Spinal cord (tissue), 10 donors: ENCODE measurements at places on chromosomes 3 and 15. TPM values are rescaled to one million over a fixed set of nuclear protein-coding genes. Genes with fewer than 3 reads are reported as not detected.

GRCh38 chr3:40996827-40997710, 202.2 kb upstream of the CTNNB1 start:
- DNase-seq: no peak

- no peak for DNase-seq
Measured at GRCh38 chr15:64247535-64247905, 84.7 kb upstream of the PPIB start.

GRCh38 chr15:58486564-58486963, 54.8 kb downstream of the LIPC start:
- DNase-seq: no peak

DNA sequence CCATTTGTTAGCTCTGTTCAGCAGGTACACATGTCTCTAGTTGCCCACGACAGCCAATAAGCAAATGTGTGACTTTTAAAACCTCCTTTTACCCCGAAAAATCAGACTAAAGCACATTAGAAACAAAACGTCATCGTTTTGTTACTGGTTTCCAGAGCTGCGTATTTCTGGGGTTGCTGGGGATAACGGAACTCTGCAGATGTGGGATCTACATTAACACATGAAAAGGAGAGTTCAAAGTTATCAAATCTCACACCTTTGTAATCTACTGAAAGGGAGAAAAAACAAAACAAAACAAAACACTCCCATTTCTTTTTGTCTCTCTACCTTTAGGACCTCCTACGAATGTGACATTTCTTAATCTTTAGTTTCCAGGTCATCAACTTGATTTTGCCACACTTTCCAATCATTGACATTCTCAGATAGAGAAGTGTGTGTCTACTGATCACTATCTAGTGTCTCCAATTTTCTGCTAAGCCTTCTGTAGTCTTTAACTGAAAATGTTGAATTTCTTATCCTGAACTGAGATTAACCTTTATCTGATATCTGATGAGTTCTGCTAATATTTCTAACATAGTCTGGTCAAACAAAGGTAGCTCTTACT, 93.0 kb upstream of the TSPAN3 start:
- DNase-seq: no peak

DNA sequence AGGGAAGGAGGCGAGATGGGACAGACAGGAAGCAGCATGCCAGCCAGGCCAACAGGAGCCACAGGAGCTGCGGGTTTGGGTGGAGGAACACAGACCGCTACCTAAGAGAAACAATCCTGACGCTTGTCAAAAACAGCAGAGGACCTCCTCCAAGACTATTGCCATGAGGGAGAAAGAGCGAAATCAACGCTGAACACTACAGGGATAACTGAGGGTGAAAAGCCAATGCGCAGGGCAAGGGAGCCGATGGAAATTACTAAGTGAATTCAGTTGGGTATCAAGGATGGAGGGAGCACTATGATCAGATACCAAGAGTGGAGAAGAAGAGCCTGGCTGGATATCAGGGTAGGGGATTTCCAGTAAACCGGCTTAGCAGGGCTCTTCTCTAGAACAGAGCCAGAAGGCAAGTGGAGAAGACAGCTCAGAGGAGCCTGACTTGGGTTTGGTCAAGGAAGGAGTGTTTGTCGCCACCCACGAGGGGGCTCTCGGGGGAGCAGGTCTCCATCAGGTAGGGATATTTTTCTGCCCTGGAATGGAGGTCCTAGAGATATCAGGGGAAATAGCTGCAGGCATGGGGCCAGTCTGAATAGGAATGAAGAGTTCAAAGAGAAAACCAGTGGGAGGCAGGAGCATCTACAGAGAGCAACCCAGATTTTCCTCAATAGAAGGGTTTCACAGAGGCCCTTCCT, 48.4 kb downstream of the SLC41A3 start:
- DNase-seq: no peak

DNA sequence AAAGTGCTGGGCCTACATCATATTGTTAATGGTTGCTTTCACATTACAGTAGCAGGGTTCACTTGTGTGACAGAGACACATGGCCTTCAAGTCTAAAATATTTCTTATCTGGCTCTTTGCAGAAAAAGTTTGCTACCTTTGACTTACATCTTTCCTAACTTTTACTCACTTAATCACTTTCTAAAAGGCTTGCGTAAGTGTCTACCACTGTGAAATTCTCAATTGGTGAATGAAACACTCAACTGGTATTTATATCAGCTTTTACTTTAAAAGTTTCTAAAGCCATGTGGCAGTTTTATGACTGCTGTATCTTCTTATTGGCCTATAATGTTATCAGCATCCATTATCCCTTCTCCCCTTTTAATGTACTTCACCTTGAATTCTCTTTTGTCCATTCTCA, 554.5 kb downstream of the ZIC1 start:
- no peak for DNase-seq

DNA sequence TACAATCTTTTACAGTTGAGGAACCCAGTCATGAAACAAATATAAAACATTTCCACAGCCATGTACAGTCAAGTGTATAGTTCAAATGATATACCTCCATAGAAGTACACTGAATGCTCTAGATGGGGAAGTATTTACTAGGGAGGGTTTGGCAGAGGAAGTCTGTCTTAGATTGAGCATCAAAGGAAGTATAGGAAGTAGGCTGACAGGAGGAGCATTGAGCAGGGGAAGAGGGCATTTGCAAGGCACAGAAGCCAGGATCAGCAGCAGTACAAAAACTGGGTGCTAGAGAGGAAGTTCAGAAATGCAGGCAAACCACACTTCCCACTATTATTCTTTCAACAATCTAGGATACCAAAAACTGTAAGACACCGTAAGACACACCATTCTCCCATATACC, 122.6 kb downstream of the ANO10 start:
- no peak for DNase-seq

GRCh38 chr3:52086976-52087663, 30.7 kb upstream of the DUSP7 start:
- DNase-seq: no peak

DNA sequence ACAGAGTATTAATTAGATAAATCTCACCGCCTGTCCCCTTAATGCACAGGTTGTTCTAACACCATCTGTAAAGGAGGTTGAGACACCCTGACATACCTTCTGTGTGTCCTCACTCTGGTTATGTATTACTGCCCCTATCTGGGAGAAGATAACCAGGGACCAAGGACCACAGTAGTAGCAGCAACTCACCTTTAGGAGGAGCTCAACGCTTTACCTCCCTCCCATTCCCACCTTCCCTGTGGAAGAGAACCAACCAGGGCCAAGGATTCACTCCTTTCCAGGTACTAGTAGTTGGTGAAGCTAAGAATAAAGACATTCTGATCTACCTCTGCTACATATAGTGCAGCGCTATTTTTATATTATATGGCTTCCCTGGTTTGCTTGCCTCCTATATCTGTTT, 232.6 kb downstream of the MEX3B start:
- DNase-seq: no peak

GRCh38 chr3:29521293-29521692, 240.4 kb downstream of the RBMS3 start:
- DNase-seq: no peak

DNA sequence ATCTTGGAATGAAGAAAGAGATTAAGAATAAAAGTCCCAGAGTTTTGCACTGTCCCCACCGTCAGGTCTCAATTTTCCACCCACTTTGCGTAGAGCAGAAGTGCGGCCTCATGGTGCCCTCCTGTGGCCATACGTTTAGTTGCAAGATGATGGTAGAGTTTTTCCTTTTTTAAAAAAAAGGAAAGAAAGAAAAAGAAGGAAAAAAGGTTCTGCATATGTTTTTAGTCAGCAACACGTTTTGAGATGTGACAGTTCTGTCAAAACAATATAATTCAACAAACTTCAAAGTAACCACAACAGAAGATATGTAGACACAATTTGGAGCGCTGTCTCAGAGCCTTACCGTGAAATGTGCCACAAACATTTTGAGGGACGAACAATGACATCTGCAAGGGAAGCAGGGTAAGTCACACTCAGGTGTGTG, 24.6 kb downstream of the EBLN2 start:
- peak; percentile 45 for DNase-seq

DNA sequence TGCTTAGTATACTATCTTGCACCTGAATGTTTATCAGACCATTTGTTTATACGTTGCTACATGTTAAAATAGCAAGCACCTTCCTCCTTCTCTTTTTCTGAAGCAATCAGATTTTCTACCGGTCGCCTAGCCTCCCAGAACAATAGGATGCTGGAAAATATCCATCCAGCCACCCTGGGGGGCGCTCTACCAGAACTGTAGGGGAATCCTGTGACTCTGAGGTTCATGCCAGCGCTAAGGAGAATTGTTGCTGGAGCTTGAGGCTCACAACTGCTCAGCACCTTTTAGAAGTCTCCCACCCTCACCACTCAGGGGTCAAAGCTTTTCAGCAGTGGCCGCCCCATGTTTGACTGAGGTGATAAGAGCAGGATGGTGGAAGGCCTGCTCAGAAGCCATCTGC, 27.5 kb downstream of the SQOR start:
- no peak for DNase-seq

DNA sequence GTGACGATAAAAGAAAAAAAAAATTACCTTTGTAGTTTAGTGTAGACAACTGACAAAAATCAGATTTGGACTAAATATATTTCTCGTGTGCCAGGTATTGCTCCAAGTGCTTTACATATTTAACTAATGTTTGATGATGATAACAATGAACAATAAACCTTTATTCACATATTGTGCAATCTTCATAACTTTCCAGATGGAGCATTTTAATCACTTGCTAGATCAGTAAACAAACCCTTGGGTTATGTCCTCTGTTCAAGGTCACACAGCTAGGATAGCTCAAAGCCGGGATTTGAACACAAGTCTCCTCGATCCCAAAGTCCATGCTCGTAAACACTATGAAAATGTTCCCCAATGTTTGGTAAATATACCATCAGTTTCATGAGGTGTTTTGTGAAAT, 14.5 kb downstream of the NCEH1 start:
- no peak for DNase-seq

DNA sequence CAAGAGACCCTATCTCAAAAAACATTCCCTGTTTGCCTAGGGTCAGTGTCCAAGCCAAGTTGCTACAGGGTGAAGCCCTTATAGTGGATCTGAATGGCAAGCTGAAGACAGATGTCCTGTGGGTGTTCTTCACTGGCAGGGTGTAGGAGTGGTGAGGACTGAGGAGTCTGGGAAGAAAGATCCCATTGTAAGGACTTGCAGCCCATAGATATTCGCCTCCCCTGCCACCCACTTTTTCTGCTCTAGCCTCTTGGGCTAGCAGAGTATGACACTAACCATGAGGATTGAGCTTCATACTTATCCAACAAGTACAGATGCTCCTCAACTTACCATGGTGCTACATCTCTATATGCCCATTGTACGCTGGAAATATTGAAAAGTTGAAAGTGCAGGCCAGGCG, 13.2 kb downstream of the CYP19A1 start:
- no peak for DNase-seq

GRCh38 chr15:63474810-63475316, 29.5 kb upstream of the USP3 start:
- no peak for DNase-seq

GRCh38 chr3:45656575-45657363, 32.4 kb upstream of the SACM1L start:
- DNase-seq: no peak

DNA sequence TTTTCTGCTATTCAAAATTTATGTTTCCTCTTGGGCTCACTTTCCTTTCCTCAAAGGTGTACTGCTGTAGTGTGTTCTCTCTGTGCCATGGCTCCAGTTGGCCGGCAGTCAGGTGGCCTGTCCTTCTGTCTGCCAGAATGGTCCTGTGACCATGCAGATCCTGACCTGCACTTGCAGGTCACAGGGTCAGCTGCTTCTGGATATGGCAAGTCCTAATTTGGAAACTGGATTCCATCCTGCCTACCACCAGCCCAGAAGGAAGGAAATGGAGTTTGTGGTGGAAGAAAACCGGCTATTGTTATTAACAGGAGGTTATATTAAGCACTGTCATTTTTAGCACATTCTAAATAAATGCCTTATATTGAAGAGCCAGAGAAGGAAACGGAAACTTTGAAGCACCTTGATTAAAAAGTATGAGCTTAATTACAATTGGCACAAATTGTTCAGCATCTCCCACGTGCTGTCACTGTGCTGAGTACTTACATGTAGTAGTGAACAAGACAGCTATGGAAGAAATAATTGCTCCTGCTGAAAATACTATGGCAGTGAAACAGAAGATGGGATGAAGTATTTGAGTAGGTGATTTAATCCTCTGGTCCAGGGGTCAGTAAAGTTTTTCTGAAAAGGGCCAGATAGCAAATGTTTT, 362.8 kb downstream of the PTPRG start:
- DNase-seq: no peak

DNA sequence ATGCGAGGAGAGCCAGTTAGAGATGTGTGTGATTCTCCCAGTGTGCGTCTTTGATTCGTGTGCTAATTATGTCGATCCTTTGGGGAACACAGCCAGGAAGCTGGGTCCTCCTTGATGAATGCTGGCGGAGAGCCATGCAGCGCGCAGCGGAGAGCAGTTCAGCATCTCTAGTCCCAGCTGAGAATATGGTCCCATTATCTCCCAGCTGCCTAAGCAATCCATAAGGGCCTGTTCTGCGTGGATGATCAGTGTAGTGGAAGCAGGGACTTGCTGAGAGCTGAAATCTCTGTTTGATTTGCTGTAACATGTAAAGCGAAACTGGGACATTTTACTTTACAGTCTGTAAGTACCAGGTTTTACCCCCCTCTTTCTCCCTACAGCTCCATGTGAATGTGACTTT, 412.7 kb downstream of the CNTN4 start:
- peak; percentile 55 for DNase-seq

DNA sequence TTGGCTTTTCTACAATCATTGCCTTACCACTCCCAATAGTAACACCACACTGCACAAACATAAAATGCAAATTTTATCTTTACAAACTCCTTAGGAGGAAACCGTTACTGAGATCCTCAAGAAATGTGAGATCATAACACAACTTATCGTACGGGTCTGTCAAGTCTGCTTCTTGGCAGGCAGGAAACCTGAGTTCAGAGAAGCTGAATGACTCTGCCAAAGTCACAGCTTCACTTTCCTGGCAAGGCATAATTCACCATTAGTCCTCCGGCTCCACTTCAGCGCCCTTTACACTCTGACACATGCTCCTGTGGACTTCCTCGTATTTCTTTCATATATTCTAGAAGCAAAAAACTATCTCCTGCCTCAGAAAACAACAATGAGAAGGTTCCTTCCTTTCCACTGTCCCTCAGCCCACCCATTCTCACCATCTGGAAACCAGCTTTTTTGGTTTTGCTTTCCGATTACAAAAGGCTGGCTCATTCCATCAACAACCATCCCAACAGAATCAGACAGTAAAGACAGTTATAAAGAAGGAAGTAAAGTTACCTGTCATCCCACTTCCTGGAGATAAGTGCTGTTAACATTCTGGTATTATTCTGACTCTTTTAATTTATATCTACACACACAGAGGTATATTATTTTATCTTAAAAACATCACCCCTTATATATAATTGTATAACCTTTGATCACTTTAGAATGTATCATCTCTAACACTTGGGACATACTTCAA, 223.4 kb downstream of the STT3B start:
- DNase-seq: peak; percentile 52

C2CD4A gene
- polyA plus RNA-seq: 0.86 TPM

AAGAB gene
- polyA plus RNA-seq: 43.2 TPM

DNAH12 gene
- 5.9 TPM for polyA plus RNA-seq

ZNF774 gene
- polyA plus RNA-seq: 8.3 TPM
